Right ventricle myocardium inferior (tissue), 1 donor: ENCODE measurements at places on chromosomes 11 and 22. TPM values are rescaled to one million over a fixed set of nuclear protein-coding genes. Genes with fewer than 3 reads are reported as not detected.

- DNase-seq = no peak
Measured at GRCh38 chr22:25403811-25404471, 160.5 kb upstream of the GRK3 start.

SLC16A8 gene
- total RNA-seq = not detected

GRCh38 chr11:32420937-32421901 is 14.1 kb downstream of the WT1 start:
- no peak for DNase-seq

CBX7 gene
- 66.0 TPM for total RNA-seq

C11orf86 gene
- not detected for total RNA-seq

DNA sequence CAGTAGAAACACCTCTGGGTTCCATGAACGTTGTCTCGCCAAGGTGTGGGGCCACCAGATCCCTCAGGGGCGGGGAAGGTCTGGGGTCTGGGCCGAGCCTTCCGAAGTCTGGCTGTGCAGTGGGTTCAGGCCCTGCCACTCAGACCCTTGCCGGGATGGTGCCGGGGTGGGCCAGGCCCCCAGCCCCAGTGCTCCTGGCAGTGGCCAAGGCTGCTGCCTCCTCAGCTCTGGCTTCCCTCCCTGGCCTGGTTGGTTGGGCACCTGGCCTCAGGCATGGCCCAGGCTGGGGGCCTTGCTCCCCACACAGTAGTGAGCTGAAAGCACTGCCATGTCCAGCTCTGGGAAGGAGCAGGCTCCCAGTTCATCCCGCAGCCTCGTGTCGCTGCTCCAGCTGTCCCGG is 48.2 kb upstream of the PPARA start:
- DNase-seq = no peak

GRCh38 chr22:23591201-23591791 is 11.2 kb upstream of the IGLL1 start:
- DNase-seq = no peak

GGTLC2 gene
- not detected for total RNA-seq
